Sigmoid colon (tissue), 7 donors: ENCODE measurements at places on chromosomes 12 and 14.

GRCh38 chr12:78886719-78887407, 22.3 kb downstream of the SYT1 start:
- DNase-seq, result no peak

- no peak for DNase-seq
Measured at GRCh38 chr12:121120989-121121755, 11.5 kb upstream of the P2RX7 start.

DNA sequence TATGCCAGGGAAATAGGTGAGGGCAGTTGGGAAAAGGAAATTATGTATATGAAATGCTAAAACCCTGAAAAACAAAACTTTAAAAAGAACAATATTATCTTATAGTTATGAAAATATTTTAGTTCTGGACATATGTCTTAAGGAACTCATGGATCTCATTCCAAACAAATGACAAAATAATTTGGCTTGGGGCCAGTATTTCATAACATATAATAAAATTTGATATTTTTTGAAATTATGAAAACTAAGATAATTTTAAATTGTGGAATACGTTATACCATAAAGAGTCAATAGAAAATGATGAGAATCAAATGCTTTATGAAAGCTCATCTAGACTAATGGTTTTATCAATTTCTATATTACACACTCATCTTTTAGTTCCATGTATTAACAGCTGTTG, 173.8 kb upstream of the DCN start:
- DNase-seq, result no peak

- DNase-seq, result no peak
Measured at GRCh38 chr14:72883961-72884360, 9.9 kb downstream of the DPF3 start.

DNA sequence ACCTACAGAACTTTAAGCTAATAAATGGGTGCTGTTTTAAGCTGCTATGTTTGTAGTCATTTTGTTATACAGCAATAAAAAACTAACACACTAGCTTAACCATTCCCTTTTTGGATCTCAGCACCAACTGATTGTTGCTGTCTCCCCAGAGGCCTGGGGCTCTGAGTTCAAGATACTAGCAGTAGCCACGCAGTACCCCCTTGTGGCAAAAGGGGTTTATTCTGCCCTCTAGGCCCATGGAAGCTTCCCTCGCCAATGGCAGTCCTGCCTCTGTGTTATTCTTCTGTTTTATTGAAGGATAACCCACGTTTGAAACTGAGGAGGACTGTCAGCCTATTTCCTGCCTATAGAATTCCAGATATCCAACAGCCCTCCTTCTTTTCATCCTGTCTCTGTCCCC, 455.3 kb upstream of the ATP2B1 start:
- DNase-seq, result no peak

GRCh38 chr12:25695574-25695973, 142.5 kb upstream of the LMNTD1 start:
- no peak for DNase-seq

DNA sequence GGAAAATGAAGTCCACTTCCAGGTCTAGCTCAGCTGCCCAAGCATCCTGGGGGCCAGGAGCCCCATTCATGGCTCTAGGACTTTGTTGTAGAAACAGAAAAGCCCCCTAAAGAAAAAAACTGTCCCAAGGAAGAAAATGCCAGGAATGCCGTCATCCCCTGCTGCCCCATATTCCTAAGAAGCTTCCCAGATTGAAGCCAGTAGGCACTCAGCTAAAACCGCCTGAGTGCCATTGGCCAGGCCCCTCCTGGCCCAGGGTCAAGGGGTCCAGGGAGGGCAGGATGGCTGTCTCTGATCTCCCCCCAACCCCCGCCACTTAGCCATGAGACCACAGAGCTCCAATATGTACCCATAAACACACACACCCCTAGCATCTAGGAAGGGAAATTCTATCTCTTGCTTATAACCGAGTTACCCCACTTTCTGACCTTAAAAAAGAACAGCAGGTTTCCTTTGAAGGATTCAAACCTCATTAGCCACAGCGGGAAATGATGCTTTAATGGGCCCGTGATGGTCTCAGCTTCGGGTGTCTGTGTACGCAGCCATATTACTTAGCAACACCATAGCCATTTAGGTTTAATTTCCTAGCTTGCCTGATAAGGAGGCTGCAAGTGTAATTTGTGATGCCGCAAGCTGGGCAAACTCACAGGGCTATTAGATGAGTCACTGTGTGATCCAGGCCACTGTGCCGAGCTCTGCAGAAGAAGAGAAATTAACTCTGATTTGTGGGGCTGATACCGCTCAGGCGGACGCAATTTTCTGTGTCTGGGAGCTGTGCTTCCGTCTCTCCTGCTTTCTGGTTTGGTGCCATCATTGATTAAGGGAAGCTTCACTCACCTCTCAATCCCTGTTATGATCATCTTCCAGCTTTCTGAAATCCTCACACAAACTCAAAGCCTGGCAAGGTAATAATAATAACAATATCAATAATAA, 84.2 kb downstream of the GCH1 start:
- no peak for DNase-seq

- no peak for DNase-seq
Measured at GRCh38 chr14:50844391-50844790, 13.4 kb upstream of the NIN start.

DNA sequence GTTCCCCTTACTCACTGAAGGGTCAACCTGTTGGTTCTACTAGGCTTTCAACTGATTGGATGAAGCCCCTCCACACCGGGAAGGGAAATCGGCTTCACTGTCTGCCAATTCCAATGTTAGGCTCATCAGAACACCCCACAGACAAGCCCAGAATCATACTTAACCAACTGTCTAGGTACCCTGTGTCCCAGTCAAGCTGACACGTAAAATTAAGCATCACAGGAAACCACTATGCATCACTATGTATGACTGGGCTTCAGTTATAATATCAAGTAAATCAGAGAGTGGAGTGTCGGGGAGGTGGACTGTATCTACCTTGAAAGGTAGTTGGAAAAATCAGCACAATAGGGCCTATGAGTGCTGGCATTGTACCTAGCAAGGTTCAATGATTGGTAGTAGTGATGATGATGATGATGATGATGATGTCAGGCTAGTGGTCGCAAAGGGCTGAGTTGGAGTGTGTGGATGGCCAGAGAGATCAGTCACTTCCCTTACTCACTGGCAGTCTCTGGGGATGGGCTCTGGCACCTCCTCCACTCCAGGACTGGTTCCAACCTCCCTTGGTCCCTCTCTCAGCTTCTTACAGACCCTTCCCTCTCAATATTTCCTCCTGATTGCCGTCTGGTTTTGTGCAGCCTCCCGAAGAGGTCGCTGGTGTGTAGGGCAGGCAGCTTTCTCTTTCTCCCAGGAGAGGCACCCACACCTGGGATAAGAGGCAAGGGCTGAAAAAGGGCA, 3.3 kb upstream of the ATG101 start:
- DNase-seq, result no peak

DNA sequence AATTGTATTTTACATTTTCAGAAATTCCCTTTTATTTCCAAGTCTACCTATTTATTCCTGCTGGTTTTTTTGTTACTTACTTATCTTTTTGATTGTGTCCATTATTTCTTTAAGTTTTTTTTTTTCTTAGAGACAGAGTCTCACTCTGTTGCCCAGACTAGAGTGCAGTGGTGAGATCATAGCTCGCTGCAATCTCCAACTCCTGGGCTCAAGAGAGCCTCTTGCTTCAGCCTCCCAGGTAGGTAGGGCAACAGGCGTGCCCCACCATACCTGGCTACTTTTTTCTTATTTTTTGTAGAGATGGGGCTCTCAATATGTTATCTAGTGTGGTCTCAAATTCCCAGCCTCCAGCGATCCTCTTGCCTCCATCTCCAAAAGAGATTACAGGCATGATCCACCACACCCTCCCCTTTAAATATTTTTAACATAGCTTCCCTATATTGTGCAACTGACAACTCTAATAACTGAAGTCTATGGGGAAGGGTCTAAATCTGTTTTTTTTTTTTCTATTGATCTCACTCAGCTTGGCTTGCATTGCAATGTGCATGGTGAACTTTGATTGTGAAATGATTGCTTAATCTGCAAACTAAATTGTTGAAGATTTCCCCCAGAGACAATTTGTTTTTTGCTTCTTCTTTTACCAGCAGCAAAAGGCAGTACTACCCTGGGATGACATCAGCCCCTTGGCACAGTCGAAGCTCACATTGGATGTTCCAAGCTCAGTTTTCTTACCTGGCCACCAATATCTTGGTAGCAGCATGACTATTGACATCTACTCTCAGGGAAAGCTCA, 25.7 kb upstream of the COCH start:
- DNase-seq, result no peak
